ENCODE measurements at places on chromosomes 4 and X.

DNA sequence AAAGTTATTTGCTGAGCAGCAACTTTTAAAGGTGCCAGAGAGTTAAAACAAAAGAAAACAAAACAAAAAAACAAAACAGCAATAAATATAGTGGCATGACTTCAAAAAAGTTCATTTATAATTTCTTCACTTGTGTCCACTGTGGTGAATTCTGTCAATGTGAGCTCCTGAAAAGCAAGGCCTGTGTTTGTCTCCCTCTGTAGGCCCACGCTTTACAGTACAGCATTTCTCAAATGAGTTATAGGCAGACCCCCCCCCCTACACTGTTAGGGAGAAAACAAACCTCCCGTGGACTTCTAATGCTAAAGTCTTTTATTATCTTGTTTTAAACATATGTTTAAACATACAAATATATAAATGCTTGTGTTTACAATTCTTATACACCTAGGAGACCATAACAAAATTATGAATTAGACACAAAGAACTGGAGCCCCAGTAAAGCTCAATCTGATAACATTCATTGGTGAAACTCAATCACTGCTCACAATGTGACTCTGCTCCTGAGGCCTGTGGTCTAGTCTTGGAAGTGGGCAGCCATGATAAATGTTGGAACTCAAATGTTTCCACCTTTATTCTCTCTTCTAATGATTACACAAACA is 47.0 kb upstream of the SCOC start:
- peak; percentile 55 for DNase-seq

GRCh38 chr4:110119337-110119736 is 79.1 kb downstream of the ELOVL6 start:
- no peak for DNase-seq

GRCh38 chrX:42533761-42534160 is 244.2 kb downstream of the PPP1R2C start:
- DNase-seq, result no peak

GRCh38 chr4:84681486-84682274 is 98.8 kb downstream of the CDS1 start:
- peak; percentile 80 for DNase-seq

DNA sequence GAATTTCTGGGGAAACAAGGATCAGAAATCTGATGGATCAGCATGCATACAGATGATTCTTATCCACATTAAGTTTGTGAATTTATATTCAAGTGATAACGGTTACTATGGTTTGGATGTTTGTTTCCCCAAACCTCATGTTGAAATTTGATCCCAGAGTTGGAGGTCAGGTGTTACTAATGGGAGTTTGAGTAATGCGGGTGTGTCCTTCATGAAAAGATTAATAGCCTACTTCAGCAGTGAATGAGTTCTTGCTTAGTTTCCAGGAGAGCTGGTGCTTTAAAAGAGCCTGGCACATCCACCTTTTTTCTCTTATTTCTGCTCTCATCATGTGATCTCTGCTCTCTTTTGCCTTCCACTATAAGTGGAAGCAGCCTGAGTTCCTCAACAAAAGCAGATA is 712.4 kb downstream of the IL1RAPL1 start:
- no peak for DNase-seq

GRCh38 chrX:43456063-43456462 is 200.0 kb upstream of the MAOA start:
- no peak for DNase-seq

DNA sequence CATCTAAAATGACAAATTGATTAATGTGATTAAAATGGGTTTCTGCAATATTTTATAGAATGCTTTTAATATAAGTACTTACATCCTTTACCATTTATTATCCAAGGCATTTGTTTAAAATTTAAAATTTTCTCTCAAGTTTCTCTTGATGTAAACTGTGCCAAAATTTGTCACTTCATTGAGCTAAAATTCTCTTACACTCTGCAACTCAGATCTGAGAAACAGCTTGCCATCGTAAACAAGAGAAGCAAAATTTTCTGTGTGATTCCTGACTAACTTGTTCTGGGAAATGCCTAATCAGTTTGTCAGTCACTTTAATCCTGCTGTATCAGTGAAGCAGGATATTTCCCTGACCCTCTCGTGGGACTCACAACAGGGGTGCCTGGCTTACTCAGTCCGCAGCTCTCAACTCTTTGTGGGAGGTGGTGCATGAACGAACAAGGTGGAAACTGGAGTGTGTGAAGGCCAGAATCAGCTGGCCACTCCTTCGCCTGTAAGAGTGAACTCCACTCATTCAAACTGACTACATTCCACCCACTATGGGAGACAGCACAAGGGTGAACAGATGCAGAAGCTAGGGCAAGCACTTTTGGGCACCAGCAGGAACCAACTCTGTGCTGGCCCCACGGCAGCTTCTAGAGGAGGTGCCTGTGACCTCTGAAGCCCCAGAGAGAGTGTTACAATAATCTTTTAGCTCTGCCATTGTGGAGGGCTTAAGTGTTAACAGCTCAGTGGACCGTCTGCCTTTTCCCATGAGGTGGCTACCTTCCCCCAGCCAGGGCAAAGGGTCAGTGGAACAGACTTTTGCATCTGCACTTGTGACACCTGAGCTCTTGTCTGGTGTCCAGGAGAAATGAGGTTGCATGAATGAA is 349.4 kb downstream of the FAT4 start:
- DNase-seq, result no peak

- DNase-seq, result peak; percentile 28
Measured at GRCh38 chr4:78545275-78546246, 6.0 kb upstream of the ANXA3 start.

DNA sequence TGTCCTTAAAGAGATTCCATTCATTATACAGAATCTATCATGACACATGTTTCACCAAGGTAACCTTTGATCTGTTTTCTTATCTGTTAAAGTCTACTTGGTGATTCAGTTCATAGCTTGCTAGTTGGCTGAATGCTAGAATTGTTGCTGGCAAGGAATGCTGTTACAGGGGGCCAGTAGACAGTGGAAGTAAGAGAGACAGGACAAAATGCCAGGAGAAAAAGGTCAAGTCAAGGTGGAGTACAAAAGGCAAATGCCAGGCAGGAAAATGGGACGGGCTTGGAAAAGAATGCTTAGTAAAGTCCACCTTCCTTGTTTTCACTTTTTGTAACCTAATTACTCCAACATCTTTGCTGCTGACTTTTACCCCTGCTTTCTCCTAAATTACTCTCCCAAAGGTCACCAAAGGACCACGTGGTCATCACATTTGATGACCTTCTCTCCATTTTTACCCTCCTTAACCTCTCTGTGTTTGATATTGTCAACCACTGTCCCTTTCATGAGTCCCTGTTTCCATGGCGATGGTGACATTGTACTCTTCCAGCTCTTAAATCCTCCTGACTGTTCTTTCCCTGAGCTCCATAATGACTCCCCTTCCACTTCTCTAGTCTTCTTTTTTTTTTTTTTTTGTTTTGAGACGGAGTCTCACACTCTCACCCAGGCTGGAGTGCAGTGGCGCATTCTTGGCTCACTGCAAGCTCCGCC is 24.5 kb upstream of the TAPT1 start:
- peak; percentile 7 for DNase-seq

- peak; percentile 46 for DNase-seq
Measured at GRCh38 chr4:185950891-185951290, 118.1 kb upstream of the TLR3 start.

GRCh38 chr4:136731025-136731424 is 801.3 kb downstream of the PCDH18 start:
- peak; percentile 3 for DNase-seq

DNA sequence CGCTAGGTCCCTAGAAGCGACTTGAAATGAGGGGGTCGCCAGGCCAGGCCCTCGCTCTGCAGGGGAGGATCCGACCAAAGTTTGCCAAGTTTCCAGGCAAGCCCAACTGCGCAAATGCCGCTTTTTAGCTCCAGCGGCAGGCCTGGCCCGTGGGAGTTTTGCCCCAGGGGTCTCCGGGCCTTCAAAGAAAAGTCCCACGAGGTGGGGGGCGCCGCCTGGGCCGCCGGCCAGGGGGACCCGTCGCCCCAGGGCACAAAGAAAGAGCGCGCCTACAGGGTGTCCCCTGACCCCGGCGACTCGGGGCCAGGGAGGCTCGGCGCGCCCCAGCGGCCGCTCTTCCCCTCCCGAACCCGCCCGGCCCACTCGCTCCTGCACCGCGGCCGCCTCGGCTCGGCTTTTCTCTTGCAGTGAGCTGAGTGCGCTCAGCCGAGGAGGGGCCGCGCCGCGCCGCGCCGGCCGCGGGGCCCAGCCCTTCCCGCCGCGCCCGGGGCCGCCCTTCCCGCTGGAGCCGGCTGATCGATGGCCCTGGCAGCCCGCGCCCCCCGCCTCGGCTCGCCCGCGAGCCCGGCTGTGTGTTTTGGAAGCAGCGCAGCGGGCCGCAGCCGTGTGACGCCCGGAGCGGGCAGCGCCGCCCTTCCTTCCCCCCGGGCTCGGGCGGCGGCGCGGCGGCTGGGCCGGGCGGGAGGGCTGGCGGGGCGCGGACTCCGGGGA is 754 bp upstream of the KLF3 start:
- peak; percentile 34 for DNase-seq

GRCh38 chrX:17409566-17410290 is 34.7 kb downstream of the NHS start:
- no peak for DNase-seq

DNA sequence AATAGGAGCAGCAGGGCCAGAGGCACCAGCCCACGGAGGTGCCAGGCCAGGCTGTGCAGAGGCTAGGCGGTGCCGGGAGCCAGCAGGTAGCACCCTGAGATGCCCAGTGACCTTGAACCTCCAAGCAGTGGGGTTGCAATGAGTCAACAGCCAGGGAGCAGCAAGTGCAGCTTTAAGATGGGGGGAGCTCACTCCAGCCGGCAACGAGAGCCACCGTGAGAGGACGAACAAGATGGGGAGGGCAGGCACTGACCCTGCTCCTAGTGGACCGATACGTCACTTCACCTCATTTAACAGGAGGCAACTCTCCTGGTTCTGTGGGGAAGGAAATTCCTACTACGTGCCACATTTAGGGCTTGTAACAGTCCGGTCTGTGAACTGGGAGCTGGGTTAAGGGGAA is 4.8 kb downstream of the LETM1 start:
- no peak for DNase-seq

DNA sequence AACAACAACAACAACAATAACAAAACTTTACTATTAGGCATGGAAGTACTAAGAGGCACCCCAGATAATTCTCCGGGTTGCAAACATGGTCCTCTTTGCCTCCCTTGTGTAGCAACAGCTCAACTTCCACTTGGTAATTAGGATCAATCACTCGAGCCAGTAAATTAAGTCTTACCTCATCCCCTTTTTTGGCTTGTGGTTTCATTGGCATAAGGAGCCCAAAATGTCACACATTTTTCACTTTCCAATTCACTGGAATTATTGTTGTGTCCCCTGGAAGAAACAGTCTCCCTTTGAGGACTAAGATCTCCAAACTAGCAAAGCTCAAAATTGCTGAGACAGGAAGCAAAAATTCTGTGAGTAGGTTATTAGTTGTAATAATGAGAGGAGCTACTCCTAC is 49.2 kb upstream of the HSD17B10 start:
- no peak for DNase-seq

GRCh38 chr4:16417198-16417597 is 190.9 kb upstream of the TAPT1 start:
- no peak for DNase-seq

DNA sequence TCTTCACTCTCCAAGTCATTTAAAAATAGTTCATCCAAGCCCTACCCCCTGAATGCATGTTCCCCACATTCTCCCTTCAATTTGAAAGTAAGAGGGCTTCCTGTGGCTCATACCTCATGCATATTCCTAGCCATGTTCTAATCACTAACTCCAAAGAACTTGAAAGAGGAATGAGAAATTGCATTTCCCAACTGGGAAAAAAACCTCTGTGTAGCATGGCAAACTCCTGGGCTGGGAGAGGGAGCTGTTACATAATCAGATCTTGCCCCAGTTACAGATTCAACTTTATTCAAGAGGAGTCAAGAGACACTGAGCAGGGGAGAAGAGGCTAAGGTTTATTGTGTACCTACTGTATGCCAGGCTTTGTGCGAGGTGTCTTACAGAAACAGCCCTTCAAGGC is 90.2 kb downstream of the SLC2A9 start:
- DNase-seq, result no peak

DNA sequence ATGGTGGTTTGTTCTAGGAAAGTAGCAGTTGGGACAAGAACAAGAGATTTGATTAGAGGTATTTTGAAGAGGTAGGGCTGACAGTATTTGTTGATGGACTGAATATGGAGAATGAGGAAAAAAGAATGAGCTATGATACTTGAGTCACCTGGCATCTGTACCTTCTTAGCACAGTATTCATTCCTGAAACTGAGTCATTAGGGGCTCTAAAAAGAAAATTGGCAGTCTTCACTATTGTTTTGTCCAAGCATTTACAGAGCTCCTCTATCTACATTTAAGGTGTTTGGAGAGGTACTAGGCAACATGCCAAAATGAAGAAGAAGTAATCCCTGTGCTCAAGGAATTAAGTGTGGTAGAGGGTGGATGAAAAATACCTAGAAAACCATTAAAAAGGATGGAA is 165.8 kb downstream of the SHROOM4 start:
- DNase-seq, result peak; percentile 0

- DNase-seq, result no peak
Measured at GRCh38 chrX:138057883-138058282, 492.0 kb downstream of the ZIC3 start.

- peak; percentile 57 for DNase-seq
Measured at GRCh38 chr4:27176400-27176799, 315.8 kb downstream of the STIM2 start.

- peak; percentile 73 for DNase-seq
Measured at GRCh38 chr4:71156616-71157015, 163.2 kb downstream of the DCK start.

DNA sequence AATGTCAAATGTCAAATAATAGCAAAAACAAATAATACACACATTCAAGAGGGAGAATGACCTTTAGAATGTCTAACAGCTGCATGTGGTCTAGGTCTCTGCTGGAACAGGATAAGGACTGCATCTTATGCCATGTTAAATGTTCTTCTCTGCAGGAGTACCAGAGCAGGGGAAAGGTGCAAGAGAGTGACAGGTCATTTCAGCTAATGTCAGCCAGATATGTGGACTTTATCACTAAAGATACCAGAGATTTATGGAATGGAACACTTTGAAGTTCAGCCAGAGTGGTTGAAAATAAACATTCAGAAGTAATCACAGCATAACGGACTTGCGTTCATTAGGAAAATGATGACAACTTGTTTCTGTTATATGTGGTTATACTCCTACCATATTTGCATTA is 24.3 kb downstream of the GRID2 start:
- no peak for DNase-seq

DNA sequence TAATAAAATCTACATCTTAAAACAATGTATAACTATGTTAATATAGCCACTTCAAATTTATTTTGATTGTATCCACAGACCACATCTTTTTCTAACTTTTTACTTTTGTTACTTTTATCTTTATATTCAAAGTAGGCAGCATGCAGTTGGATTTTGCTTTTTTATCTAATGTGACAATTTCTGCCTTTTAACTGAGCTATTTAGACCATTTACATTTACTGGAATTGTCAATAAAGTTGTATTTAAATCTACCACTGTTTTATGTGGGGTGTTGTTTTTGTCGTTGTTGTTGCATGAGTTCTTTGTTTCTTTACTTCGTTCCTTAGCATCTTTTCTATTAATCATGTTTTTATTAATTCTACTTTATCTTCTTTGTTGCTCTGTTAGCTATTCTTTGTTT is 42.0 kb downstream of the NEUROG2 start:
- no peak for DNase-seq
